ENCODE measurements at places on chromosomes 3 and 15.

DNA sequence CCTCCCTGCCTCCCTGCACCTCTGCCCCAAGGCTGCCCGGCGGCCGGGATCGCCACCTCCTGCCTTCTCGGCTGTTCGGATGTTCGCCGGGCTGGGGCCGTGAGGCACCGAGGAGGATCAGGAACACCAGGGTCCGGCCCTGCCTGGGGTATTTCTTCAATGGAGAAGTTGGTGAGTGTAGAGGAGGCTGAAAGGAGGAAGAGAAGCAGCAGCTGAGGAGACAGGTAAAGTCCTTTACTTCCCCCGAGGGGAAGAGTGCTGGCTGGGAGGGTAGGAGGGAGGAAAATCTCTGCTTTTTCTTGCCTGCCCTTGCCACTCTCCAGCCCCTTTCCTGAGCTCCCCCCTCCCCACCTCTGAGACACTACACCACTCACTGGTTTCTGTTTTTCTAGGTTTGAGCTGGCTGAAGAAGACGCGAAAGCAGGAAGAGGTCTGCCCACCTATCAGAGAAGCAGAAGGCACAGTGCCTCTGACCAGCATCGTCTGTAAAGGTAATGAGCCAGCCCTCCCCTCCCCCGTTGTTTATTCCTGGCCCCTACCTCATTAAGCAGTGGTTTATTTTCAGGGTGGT, 519 bp downstream of the ASB7 start:
- no peak for DNase-seq

GRCh38 chr15:36529296-36530011, 50.0 kb upstream of the CDIN1 start:
- DNase-seq, result no peak

GRCh38 chr15:31128919-31129768, 27.6 kb upstream of the TRPM1 start:
- peak; percentile 36 for DNase-seq

DNA sequence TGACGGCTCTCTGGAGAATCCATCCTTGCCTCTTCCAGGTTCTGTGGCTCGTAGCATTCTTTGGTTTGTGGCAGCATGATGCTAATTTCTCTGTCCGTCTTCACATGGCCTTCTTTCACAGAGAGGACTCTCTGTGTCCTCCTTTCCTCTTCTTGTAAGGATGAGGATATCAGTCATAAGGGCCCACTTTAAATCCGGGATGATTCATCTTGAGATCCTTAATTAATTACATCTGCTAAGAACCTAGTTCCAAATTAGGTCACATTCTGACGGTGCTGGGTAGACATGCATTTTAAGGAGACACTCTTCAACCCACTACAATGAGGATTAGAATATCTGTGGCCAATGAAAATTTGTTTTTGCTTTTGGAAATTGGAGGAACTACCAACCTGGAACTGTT, 15.7 kb upstream of the GXYLT2 start:
- no peak for DNase-seq

GRCh38 chr3:94159062-94159828, 96.4 kb downstream of the NSUN3 start:
- no peak for DNase-seq

DNA sequence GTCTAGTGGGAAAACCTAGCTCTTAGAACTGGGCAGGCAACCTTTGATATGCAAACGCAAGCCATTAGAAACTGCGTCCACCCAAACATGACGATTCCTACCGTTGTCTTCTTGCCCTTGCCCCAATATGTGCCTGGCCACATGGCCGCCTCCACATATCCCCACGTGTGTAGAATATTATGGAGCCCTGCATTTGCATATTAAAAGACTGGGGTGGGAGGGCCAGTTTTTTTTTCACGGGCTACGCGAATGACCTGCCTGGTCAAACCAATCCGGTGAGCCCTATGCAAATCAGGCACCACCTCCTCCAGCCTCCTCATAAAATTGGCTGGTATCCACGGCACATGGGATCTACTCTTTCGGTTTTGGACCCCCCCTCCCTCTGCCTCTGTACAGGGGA, 381.0 kb upstream of the RGMA start:
- no peak for DNase-seq

GRCh38 chr3:66128623-66129022, 89.9 kb upstream of the MAGI1 start:
- no peak for DNase-seq

- DNase-seq, result peak; percentile 74
These were observed 32.1 kb upstream of the DENND4A start for GRCh38 chr15:65824031-65824743.

GRCh38 chr3:126530171-126531050, 6.5 kb downstream of the CHST13 start:
- DNase-seq, result peak; percentile 63

- peak; percentile 53 for DNase-seq
These were observed 18.3 kb downstream of the FBXO22 start for GRCh38 chr15:75921732-75922703.

DNA sequence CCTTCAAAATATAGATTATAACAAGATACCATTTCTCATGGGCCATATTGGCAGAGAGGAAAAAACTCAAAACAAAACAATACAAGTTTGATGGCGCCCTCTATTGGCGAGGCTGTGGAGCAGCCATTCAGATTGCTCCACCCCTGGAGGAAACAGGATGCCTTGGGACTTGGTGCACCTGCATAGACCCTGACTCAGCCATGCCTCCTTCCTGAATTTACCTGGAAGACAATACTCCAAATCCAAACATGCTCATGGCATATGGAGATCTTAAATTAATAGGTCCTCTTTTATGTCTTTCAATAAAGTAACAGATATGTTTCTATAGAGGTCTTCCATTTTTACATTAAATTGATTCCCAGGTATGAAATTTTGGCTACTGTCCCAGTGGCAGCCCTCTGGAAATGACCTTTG, 90.0 kb downstream of the APBA2 start:
- DNase-seq, result no peak

DNA sequence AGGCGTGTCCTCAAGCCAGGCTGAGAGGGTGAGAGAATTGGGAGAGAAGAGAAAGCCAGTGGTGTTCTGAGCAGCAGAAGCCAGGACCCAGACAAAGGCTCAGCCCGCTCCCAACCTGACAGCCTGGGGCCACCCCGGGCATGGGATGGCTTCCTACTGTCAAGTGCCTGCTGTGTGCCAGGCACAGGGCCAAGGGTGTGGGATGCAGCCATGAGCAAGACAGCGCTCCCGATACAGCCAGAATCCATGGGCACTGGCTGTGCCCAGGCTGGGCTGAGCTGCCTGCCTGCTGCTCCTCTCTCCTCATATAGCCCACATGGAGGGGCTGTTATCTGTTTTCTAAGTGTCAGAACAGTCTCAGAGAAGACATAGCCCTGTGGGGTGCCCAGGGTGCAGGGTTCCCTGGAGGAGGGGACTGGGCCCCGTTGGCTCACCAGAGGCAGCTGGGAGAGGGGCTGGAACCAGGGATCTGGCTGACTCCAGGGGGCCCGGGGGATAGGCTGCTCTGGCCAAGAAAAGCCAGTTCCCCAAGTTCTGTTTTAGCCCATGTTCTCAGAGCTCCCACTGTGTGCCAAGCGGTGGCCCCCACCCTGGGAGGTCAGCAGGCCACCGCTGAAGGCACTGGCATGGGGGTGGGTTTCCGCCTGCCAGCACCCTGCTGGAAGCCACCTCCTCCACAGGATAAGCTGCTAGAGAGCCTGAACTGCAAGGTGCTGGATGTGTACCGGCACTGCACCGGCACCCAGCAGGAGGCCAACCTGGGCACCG, 39.0 kb downstream of the CFAP100 start:
- no peak for DNase-seq

DNA sequence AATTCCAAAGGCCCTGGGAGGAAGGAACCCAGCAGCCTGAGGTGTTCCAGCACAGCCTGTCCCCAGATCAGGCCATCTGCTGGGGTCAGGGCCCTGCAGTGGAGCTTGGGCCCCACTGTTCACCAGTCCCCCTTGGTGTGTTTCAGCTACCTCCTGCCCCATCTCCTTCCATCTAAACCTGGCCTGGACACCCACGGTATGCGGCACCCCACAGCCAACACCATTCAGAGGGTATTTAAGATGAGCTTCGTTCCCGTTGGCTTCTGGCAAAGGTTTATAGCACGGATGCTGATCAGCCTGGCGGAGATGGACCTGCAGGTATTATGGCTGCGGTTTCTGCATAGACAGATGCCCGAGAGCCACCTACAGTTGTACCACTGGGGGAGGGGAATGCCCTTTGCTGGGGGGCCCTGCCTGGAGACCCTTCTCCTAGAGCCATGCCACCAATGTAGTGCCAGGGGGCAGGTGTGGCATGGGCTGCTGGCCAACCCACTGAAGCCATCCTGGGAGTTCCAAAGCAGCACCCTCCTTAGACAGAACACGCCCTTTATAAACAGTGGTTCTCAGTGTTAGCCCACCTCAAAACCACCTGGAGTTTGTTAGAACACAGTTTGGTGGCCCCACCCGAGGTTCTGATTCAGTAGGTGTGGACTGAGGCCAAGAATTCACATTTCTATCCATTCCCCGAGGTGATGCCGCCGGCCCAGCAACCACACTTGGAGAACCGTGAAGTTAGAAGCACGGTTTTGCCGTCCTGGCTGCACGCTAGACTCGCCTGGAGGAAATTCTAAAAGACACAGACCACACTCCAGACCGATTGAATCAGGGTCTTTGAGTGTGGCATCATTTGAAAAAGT, 126.9 kb downstream of the LRRK1 start:
- DNase-seq, result no peak

DNA sequence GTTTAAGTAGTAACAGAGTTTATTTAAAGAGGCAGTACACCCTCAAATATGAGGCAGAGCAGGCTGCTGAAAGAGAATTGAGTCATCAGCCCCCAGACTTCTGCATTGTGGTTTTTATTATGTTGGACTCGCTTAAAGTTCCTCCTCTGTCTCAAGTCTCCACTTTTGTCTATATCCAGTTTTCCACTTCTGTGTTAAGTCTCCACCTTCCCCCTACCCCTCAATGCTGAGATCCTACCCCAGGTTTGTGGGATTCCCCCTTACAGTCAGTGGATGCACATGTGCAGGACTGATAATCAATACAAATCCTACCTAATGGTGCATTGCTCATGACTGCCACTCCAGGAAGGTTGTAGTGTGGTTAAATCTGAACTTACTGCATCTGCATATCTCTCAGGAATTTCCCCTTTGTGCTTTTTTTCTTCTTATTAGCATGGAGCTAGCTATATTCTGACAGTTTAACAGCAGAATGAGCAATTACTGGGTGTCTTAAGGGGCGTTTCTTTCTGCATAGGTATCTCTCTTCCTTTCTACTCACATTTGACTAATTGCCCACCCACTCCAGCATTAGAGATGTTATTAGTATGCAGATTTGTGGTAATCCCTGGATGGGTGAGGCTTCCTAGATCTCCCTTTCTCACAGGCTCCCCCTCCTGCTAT, 11.9 kb upstream of the CD200R1L start:
- peak; percentile 37 for DNase-seq

- no peak for DNase-seq
These were observed 73.9 kb upstream of the SLC24A5 start for GRCh38 chr15:48046813-48047438.

- no peak for DNase-seq
These were observed 26.7 kb downstream of the SLC2A2 start for GRCh38 chr3:170999737-171000242.

DNA sequence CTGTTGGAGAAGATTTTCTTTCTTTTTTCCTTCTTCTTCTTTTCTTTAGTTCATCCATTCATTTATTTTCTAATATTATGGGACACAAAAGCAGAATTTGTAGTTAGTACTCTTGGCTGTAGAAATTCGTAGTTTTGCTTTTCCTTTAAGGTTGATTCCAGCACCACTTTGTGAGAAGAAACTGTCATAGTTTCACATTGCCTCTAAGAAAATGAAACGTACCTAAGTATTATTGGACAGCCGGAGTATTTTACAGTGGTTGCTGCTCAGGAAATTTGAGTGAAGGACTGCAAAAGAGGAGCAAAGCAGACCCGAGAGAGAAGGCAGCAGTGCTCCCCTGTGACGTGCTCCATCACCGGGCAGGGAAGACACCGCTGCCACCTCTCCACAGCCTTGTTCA, 48.1 kb downstream of the PLCL2 start:
- no peak for DNase-seq
